Activated CD8-positive, alpha-beta memory T cell treated with anti-CD3 and anti-CD28 coated beads for 1 hour (primary cell): ENCODE measurements at places on chromosomes 5 and 9.

DNA sequence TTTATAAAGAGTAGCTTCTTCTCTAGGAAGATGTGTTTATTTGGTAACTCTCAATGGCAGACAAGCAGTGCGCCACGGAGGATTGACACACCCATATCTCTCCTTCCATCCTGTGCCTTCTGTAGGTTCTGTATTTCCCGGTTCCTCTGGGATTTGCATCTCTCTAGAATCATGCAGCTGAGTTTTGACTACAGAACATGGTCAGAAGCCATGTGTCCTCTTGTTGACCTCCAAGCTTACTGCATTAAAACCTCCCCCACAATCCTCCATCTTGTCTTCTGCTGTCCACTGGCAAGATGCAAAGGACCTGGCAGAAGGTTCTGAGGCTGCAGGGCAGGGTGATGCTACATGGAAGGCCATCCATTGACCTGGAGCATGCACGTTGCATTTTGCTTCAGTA is 482.0 kb downstream of the DMRT2 start:
- DNase-seq: no peak

DNA sequence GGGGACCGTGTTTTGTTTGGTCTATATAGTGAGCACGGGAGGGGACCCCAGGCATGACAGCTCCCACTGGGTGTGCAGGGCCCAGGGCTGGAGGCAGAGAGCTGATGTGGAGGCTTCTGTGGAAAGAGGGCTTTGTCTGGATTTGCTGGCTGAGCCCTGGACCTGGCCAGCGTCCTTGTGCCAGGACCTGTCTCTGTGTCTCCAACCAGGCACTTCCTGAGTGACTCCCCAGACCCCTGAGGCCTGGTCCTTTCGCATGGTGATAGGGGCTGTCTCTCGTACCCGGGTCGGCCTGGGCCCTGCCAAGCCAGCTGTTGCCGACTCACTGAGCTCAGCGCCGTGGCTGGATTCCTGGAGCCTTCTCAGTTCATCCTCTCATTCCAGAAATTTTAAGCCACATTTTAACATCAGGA is 77.6 kb downstream of the ADAMTS2 start:
- no peak for DNase-seq

GRCh38 chr9:132446887-132447286 is 36.9 kb downstream of the CFAP77 start:
- DNase-seq: no peak

GRCh38 chr5:62143268-62144229 is 162.5 kb upstream of the KIF2A start:
- DNase-seq: no peak

DNA sequence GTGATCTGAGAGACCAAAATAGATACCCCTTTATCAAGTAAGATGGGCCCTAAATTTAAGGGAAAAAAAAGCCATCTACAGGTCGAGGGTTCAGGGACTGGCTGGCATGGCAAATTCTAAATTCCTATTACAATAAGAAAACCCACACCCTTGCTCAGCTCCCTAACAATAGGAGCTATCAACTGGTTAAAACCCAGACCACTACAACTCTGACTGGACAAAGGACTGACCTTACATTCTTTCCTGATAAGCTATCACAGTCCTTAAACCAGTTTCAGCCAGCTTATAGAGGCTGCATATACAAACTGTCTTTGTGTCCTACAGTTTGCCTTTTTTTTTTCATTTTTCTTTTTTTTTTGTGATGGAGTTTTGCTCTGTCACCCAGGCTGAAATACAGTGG is 803.6 kb downstream of the NR2F1-AS1 start:
- DNase-seq: no peak

DNA sequence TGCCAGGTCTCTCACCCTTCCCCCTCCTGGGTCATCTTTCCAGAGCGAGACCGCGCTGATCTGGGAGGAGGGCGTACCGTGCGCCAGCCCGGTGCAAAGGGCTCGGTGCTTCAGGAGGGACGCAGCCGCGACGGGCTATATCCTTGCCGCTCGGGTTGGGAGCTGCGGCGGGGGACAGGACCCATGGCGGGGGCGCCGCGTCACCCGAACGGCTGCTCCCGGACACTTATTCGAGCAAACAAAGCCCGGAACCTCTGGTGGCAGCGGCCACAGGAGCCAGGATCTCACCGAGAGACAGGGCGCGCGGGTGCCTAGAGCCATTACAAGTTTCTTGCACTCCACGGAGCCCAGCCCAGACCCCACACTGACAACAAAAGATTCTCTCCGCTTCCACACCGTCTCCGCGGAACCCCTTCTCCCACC is 1.3 kb downstream of the SEMA6A start:
- DNase-seq: no peak

DNA sequence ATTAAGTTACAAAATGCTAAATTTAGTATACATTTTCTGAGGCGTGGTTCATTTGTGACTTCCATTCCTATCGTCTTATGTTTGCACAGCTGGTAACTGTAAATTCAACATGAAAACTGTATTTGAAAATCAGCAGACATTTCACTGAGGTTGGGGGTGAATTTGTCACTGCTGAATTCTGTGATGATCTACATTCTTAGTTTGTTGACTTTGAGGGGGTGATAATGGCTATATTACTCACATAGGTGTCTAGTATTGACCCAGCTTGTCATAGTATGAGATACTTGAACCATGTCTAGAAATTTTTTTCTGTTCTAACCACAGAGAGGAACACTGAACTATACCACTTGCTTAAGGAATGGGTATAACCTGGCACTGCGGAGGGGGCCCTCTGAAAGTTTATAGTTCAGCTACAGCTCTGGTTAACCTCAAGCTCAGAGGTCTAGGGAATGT is 313.3 kb downstream of the PIK3R1 start:
- no peak for DNase-seq

DNA sequence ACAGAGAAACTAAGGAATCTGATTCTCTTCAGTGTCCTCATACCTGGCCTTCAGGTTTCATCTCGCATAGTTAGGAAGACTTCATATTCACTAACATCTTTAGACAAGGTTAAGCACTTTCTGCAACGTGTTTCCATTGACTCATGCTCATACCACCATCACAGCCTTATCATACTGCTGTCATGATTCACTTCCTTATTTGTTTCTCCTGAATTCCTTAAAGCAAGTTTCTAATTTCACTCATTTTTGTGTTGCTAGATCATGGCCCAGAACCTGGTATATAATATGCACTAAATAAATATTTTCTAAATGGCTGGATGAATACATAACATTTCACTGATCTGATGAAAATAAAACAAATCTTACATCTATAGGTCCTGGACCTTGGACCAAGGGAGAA is 472.9 kb downstream of the PRELID2 start:
- DNase-seq: no peak

GRCh38 chr9:82271106-82271561 is 282.6 kb downstream of the SPATA31D1 start:
- DNase-seq: no peak

GRCh38 chr5:148937239-148937638 is 110.8 kb downstream of the ADRB2 start:
- no peak for DNase-seq

DNA sequence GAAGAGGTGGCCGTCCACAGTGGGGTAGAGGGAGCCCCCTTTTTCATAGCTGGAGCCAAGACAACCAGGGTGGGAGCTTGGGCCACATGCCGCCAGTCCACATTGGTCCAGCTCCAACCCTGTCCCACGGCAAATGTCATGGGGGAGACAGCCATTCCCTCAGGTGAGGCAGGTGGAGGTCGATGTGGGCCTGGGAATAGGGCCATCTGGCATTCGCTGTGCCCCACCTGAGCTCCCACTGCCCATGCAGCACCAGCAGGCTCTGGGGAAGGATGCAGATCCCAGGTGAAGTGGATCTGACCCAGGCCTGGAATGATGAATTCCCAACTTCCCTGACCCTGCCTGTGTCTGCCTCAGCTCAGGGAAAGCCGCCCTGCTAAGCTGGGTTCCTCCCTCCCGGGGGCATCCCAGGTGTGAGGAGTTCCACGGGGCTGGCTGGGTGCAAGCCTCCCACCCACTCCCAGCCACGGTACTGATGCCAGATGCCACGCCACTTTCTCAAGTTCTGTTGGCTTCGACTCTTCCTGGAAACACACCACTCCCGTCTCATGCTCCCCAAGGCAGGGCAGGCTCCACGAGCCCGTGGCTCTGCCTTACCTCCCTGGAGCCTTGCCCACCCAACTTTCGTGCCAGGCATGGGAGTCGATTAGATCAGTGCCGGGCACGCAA is 25.2 kb upstream of the FCN2 start:
- no peak for DNase-seq

- DNase-seq: no peak
These were observed 172.4 kb downstream of the SEMA6A start for GRCh38 chr5:116402235-116402634.

- no peak for DNase-seq
These were observed 158.6 kb upstream of the GLRA1 start for GRCh38 chr5:152083231-152083630.

GRCh38 chr5:138975098-138975847 is 100.1 kb upstream of the LRRTM2 start:
- DNase-seq: no peak

DNA sequence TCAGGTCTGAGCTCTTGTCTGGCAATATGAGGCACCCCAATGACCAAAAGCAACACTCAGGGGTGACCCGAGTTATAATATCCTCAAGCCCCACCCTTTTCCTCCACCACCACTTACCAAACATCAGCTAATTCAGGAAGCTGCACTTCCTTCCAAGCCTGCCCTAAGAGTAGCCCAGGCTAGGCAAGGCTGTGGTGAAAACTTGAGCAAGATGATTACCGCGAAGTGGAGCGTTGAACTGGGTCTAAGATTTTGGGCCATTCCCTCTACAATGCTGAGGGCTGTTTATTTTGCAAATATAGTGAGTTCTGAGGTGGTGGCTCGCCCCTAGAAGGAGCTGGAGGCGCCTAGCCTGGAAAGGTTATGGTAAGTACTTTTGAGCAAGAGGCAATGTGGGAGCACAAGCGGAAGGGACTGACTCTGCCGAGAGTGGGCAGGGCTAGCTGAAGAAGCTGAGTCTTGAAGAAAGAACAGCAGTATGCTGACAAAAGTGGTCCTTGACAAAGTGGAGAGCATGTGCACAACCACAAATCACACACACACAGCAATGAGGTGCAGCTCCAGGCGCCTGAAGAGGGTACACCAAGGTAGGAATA is at the start of gene HK3:
TSS of gene HK3 (minus strand) at position 51 of the 596 bp plus-strand sequence. CDS start 3,187 bp downstream, outside the sequence.
- no peak for DNase-seq

DNA sequence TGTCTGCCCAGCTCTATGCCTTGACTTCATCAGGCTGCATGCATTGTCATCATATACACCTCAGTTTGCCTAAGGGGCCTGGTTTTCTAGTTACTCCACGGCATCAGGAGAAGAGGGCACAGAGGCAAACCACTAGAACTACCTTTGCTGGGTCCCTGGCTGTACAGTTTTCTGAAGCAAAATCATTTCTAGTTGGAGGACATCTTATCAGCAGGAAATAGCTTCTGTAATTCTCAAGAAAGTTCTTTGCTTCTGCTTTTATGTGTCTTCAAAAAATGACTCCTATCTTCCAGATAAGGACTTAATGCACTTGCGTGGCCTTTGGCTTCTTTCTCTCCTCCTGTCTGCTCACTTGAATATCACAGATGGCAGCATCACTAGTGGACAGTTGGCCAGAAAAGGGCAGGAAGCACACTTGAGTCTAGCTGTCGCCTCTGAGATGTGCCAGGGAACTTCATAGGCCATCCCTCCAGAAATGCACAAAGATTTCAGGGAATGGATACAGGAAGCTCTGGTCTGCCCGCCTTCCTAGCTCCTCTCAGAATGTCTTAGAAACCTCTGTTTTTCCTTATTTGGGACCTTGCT is 22.4 kb upstream of the LTC4S start:
- no peak for DNase-seq

DNA sequence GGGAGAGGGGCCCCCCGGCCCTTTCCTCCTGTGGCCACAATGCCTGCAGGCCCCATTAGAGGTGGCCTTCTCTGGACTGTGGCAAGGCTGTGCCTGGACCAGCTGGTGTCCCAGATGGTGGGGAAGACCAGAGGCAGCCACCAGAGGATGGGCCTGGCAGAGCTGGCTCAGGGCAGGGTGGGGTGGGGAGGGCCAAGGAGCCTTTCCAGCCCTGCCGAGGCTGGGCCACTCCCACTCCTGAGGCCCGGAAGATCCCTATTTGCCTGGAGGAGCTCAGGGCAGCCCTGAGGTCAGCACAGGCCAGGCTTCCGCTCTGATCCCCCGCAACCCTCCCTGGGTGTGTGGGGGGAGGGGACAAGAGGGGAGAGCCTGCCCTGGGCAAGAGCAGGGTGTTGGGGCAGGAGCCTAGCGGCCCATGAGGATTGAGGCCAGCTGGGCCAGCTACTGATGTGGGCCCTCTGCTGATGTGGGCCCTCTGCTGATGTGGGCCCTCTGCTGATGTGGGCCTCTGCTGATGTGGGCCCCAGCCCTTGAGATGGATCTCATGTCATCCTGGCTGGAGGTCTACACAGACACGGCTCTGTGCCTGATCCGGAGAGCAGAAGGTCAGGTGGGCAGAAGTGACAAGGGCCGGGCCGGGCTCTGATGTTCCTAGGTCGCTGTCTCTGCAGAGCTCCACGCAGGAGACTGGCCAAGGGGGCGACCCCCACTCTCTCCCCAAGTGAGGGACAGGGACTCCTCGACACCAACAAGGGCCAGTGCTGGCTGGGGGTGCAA is 6.0 kb downstream of the MRPS2 start:
- no peak for DNase-seq

GRCh38 chr9:77707383-77708063 is 59.4 kb upstream of the GNA14 start:
- no peak for DNase-seq

DNA sequence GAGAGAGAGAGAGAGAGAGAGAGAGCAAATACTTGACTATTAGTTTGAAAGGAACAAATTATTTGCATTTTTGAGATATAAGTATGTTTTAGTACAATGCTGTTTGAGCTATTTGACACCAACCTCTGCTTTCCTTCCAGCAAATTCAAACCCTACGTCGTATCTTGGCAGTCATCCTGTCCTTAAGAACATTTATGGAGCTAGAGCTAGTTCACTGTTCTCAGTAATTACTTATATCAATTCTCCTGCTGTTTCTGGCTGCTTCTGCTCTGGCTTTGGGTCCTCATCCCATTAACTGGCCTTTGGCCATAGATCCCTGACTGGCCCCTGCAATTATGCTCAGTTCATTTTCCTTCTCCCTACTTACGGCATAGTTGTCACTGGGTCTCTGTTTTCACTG is 19.9 kb upstream of the ERAP2 start:
- DNase-seq: no peak

DNA sequence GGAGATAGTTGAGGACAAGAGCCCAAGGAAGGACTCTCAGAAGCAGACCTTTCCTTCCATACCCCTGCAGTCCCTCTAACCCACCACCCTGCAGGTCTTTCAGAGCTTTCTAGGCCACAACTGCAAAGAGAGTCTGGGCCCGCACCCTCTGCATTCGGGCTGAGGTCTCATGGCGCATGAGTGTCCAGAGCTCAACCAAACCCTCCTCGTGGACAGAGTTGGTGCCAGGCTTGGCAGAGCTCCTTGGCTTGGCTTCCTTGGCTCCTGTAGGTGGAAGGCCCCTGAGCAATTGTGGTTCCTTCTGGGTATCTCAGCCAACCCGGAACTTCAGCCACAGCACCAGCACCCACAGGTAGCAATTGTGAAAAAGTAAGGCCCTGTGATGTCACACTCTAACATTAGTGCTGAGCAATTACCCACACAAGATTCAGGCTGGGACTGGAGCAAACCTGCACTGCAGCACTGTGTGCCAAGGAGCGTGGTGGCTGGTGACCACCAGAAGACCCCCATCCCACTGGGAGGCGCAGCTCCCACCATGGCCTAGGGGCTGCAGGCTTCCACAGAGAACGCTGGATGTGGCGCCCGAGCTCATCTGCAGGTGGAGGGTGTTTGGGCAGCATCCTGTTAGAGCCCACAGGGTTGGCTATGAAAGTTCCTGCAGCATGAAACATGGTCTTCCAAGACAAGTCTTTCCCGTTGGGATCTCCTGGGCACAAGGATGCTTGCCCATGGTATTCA is 38.8 kb downstream of the FOXI1 start:
- no peak for DNase-seq

GRCh38 chr5:113514289-113514635 is 768 bp downstream of the YTHDC2 start:
- DNase-seq: no peak
